NCI-H1092 (cell line): ENCODE measurements at places on chromosomes 1 and 21.

- DNase-seq = no peak
Measured at GRCh38 chr1:151936653-151937052, 27.3 kb upstream of the THEM4 start.

- DNase-seq = peak; percentile 32
Measured at GRCh38 chr1:233327651-233328141, at the start of gene MAP3K21. TSS of gene MAP3K21 (plus strand) at chr1:233327724. CDS start at chr1:233328029, 305 bp downstream.

DNA sequence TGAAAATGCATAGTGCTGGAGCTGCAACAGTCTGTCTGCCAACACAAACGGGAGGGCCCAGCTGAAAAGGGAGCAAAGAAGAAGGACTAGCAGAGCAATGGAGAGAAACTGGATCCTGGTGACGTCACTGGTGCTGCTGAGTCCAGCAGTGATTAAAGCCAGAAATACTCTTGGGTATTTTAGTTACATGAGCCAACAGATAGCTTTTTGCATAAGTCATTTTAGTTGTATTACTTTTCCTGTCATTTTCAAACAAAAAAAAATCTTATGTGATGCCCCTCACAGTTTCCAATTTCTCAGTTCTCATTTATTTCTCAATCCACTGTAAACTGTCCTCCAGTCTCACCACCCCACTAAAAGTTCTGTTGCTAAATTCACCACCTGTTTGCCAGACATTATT lies 38.7 kb upstream of the NEK7 start:
- no peak for DNase-seq

GRCh38 chr1:6962478-6962995 lies 177.3 kb downstream of the CAMTA1 start:
- no peak for DNase-seq

GRCh38 chr1:160137216-160137862 lies 14.1 kb upstream of the ATP1A4 start:
- no peak for DNase-seq
